ENCODE measurements at places on chromosomes 4 and X.

GRCh38 chrX:72366701-72367454, 61.2 kb upstream of the CITED1 start:
- no peak for DNase-seq

- no peak for DNase-seq
These were observed 170.4 kb upstream of the TET2 start for GRCh38 chr4:104976262-104976661.

GRCh38 chr4:10281996-10282395, 165.4 kb upstream of the WDR1 start:
- no peak for DNase-seq

DNA sequence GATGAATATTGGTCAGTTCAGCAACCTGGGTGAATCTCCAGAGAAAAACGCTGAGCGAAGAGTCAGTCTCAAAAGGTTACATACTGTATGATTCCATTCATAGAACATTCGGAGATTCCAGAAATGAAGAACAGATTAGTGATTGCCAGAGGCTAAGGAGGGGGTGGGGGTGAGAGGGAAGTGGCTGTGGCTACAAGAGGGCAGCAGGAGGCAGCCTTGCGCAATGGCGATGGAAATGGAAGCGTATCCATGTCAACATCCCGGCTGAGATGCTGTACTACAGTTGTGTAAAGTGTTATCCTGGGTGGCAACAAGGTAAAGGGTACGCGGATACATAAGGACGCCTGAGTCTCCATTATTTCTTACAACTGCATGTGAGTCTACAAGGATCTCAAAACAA, 18.0 kb downstream of the LYAR start:
- no peak for DNase-seq

DNA sequence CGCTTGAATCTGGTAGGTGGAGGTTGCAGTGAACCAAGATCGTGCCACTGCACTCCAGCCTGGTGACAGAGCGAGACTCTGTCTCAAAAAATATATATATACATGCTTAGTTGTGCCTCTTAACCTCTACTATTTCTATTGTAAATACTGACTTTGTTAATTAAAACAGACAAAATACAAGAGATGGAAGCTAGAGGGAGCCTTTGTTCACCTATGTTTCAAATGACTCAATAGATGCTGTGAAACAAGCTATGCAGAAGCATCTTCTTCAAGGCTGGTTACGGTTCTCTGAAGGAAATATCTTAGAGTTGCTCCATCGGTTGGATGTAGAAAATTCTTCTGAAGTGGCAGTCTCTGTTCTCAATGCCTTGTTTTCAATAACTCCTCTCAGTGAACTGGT, 6.2 kb downstream of the NCAPG start:
- peak; percentile 56 for DNase-seq

DNA sequence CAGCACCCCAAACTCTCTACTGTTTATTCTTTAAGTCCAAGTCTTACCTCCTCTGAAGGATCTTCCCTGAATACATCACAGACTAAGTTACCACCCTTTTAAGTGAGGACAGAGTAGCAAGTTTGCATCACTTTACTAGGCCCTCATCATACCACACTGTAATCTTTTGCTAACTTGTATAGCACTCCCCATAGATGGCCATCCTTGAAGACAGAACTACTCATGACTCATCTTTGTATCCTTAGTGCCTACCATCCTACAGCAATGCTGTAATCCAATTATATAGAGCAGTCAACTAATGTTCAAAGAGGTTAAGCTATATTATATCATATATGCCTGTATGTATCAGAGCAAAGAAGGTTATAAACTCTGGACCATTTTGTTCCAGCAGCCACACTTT, 101.4 kb downstream of the ADAMTS3 start:
- no peak for DNase-seq

DNA sequence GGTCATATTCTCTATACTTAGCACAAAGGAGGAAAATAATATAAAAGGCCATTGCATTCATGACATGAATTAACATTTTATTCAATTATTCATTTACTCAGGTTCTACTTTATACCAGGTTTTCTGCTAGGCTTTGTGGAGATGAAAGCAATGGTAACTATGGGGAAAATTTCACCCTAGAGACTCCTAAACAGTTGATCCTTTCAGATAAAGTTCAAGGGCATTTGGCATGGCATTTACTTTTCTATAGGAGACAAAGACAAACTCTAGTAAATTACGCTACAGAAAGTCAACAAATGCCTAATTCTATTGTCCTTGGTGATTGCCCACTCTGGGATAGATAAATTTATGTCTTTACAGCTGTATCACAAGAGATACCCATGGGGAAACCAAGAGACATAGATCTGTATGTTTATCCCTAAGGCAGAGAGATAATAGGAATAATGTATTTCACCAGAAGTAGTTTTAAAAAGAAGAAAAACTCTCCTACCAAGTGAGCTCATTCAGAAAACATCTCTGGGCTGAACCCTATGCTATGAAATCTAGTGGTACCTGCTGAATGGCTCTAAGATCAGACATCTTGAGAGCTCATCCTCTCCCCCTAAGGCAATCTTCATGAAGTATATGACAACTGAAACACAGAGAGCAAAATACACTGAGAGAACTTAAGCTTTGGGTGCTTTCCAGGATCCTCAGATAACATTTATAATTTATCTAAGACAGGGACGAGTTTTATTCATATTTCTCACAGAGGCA, 316.7 kb downstream of the ANTXR2 start:
- no peak for DNase-seq

- no peak for DNase-seq
These were observed 12.2 kb downstream of the AFF1 start for GRCh38 chr4:86946868-86947500.
